ENCODE measurements at places on chromosomes 7 and 10.
A peak's percentile ranks its signal among the peaks of the same experiment; 100 is the strongest.

DNA sequence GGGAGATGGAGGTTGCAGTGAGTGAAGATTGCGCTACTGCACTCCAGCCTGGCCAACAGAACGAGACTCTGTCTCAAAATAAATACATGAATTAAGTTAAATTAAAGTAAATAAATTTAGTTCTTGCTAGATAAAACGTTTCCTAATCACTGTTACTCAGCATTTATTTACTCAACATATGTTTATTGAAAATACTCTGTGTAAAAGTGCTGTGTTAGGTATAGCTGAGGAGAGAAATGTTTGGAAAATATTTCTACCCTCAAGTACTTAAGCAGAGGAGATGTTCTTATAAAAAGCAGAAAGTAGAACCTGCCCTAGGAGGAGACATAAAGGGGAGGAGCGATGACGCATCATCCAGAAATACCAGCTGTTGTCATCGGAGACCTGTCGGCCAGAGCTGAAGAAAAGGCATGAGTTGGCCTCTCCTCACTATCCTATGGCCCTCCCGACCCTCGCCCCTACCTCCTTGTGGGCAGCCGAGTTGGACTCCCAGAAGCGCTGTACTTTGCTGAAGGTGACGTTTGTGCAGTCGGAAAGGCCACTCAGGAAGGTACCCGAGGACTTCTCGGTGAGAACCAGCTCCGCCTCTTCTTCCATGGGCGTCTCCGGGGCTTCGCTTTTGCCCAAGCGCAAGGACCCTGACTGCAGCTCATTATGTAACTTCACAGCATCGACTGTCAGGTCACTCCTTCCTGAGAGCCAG is 1.1 kb downstream of the RRP12 start:
- no peak for DNase-seq

DNA sequence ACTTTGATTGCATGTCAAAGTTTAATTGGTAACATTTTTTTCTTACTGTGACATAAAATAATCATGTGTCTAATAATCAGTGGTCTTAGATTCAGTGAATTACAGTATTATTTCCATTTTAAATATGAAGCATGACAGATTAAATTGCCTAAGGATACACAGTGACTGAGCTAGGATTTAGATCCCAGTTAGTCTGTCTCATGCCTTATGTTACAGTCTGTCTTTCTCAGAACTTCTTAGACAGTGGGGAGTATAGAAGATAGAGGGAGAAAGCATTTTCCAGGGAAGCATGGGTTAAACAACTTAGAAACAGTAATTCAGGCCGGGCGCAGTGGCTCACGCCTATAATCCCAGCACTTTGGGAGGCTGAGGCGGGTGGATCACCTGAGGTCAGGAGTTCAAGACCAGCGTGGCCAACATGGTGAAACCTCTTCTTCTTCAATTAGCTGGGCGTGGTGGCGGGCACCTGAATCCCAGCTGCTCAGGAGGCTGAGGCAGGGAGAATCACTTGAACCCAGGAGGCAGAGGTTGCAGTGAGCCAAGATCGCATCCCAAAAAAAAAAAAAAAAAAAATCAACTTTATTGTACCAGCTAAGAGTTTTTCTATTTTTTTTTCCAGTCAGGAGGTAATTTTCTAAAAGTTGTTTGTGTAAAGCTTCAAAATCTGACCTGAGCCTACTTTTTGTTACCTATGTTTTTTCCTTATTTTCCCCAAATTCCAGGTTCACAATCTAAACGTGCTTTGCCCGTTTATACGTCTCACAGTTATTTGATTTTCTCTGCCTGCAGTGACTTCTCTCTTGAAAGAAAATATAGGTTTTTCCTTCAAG is 3.3 kb downstream of the CASD1 start:
- no peak for DNase-seq

- no peak for DNase-seq
These were observed 3.6 kb downstream of the PLAC9 start for GRCh38 chr10:80136134-80136571.

GRCh38 chr7:49389871-49390479 is 383.5 kb upstream of the VWC2 start:
- no peak for DNase-seq

GRCh38 chr10:6416892-6417512 is 163.1 kb downstream of the PRKCQ start:
- peak; percentile 31 for DNase-seq

DNA sequence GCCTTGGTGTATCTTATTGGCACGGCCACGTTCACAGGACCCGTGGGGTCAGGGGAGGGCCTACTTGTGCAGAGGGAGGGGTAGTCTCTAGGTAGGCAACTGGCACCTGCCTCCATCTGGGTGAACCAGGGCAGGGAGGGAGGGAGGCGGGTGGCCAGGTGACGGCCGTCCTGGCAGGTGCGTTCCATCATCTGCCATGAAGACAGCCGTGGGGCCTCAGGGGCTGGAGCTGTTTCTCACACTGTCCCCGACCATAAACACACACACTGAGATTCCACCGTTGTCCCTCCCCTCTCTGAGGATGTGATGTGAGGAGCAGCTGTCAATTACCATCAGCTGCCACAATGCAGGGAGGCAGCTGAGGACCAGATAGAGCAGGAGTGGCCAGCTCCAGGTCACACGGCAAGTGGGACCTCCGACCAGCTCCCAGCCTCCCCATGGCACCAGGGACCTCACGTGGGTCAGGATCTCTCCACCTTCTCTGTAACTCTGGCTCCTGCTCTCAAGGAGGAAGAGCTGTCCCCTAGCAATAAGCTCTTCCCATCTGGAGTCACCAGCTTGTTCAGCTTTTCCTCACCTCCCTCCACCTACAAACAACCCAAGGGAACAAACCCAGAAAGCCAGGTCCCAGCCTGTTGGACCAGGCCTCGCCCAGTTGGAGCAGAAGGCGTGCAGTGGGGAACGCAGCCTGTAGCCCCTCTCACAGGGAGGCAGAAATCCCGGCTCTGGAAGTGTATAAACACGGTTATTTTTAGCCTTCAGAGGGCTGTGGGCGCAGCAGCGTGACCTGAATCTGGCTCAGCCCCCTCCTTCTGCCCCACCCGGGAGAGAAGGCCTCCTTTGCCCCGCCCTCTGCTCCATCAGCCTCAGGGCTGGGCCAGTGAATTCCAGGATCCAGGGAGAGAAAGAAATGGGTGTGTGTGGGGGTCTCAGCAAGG is 33.1 kb downstream of the ZMIZ1 start:
- no peak for DNase-seq

DNA sequence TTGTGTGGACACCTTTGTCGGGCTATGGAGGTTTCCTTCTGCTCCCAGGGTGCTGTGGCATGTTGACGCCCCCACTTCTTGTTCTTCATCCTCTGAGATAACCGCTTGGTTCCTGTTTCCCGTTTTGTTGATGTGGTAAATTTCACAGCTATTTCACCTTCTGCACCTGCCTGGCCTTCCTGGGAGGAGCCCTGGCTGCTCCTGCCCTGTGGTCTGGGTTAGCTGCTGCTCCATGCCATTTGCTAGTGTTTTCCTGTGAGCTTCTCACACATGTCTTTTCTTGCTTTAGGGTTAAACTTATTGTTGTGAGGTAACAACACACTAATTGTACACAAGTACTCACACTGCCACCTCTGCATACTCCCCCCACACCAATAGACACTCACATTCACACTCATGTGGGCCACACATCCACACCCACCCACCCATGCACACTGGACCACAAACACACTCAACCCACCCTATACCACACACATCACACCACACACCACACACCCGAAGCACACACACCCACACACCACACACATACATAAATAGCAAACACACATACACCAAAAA is 46.5 kb upstream of the MSMB start:
- no peak for DNase-seq

DNA sequence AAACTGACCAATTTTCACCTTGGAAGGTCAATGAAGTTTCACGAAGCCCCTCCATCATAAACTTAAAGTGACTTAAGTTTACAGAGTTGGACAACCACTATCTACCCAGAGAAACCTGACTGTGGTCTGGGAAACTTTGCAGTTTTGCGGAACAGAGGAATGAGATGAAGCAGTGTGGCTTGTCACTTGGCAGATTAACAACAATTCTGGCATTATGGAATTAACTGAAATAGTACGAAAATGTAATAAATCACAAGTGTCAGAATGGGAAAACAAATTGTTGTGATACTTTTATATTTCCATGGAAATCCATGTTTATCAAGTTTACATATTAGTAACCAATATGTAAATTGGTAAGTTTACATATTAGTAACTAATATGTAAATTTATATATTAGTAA is 4.9 kb downstream of the KMT2C start:
- no peak for DNase-seq

DNA sequence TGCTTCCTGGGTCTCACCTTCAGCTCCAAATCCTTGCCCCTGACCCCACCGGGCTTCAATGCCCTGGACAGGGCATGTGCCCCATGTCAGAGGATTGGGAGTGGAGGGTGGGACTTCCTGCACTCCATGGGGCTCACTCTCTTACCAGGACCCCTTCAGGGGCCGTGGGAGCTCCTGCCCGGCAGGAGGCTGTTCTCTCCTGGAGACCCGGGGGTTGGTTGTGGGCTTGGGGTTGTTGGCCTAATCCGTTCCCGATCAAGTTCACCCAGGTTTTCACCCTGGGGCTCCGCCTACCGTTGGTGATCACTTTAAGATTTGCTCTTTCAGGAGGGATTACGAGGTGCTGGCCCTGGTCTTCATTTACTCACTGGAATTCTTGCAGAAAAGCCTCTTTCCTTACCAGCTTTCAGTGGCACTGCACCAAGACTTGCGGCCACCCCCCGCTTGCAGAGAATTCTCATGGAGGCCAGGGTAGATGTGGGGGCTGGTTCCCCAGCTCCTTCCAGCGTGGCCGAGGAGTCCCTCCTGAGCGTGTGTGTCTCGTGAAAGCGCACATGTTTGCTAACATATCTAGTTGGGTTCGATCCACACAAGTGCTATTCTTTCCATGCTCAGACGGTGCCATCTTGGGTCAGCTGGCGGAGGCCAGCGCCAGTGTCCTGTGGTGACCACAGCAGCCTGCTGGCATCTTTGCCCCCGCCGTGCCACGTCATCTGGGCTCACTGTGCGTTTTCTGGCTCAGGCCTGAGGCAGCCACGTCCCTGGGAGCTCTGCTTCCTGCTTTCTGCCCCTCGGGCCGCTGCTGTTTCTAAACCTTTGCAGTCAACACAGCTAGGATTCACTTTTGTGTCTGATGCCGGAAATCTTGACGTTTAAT is 15.6 kb downstream of the PWWP2B start:
- DNase-seq = no peak

GRCh38 chr10:133150656-133151055 is 9.4 kb upstream of the KNDC1 start:
- DNase-seq = no peak

- DNase-seq = no peak
These were observed 38.0 kb upstream of the CAV2 start for GRCh38 chr7:116461500-116461899.

GRCh38 chr10:113549856-113550255 is 3.0 kb upstream of the HABP2 start:
- DNase-seq = no peak

DNA sequence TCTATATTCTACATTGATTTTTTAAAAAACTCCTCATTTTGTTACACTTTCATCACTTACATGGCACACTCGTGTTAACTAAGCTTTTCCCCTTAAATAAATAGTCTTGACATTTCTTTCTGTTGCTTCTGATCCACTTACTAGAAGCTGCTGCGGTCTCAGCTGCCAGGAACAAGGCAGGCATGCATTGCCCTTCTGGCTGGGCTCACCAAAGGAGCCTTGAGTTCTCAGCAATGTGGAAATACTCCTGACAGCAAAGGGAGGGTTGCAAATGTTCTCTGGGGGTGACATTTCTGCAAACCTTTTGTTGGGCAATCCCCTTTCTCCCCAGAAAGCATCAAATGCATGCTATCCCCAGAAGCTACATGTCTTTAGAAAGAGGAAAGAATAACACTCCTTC is 350.1 kb downstream of the PRPF18 start:
- no peak for DNase-seq

GRCh38 chr7:41878309-41879295 is 175.7 kb upstream of the INHBA start:
- DNase-seq = no peak

GRCh38 chr10:102595293-102595692 is 49.0 kb upstream of the TRIM8 start:
- DNase-seq = no peak

GRCh38 chr7:142642316-142642715 is 107.0 kb upstream of the PRSS1 start:
- DNase-seq = no peak

DNA sequence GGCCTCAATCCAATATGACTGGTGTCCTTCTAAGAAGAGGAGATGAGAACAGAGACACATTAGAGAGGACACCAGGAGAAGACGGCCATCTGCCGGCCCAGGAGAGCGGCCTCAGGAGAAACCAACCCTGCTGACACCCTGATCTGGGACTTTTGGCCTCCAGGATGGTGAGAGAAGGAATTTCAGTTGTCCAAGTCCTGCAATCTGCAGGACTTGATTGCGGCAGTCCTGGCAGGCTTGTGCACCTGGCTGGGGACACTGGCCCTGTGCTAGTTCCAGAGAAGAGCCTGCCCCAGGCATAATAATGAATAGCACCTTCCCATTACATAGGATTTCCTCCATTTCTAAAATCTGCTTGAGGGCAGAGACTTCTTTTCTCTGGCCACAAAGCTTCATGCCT is 409.9 kb upstream of the SHH start:
- no peak for DNase-seq

GRCh38 chr7:111730476-111731300 is 168.4 kb upstream of the IMMP2L start:
- DNase-seq = no peak

DNA sequence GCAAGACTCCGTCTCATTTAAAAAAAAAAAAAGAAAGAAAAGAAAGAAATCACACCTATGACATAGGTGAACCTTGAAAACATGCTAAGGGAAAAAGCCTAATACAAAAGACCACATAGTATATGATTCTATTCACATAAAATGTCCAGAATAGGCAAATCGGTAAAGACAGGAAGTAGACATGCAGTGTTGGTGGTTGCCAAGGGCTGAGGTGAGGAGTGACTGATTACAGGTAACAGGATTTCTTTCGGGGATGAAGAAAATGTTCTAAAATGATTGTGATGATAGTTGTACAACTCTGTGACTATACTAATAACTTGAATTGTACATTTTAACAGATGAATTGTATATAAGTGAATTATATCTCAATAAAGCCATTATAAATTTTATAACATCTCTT is 3.3 kb downstream of the XPNPEP1 start:
- no peak for DNase-seq

- DNase-seq = no peak
These were observed 18.3 kb upstream of the PDE1C start for GRCh38 chr7:32088451-32088881.

DNA sequence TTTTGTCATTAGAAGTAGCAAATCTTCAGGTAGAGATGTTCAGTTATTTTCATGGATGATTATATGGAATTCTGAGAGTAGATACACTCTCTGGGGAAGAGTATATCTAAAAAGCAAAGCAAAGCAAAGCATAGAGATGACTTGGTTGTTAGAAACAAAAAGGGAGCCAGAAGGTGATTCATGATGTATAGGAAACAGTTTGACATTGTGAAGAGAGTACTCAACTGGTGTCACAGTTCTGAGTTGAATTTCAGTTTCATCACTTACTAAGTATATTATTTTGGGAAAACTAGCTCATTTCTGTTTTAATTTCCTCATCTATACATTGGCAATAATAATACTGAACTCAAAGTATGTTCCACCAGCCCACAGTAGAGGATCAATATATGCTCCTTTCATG is 86.8 kb downstream of the SEMA3C start:
- no peak for DNase-seq

All from activated CD4-positive, alpha-beta T cell treated with anti-CD3 and anti-CD28 coated beads, Interleukin-2, amount 50 U/mL, for 24 hours (primary cell).